ENCODE measurements at places on chromosomes 1 and 21. TPM values are rescaled to one million over a fixed set of nuclear protein-coding genes. Genes with fewer than 3 reads are reported as not detected.
A peak's percentile ranks its signal among the peaks of the same experiment; 100 is the strongest.

GRCh38 chr1:47724432-47724999, 272.7 kb downstream of the TRABD2B start:
- DNase-seq = no peak

DNA sequence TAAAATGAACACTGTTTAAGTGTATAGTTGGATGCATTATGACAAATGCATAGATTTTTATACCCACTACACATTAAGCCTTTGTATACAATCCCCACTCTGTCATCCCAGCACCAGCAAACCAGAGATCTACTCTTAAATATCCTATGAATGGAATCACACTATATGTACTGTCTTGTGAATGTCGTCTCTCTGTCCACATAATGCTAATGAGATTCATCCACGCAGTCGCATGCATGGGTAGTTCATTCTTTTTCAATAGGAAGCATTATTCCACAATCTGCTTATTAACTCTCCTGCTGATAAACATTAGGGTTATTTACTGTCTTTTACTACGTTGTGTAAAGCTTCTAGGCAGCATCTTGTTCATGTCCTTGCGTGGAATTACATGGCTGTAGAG, 892.3 kb downstream of the LTN1 start:
- DNase-seq = no peak

GRCh38 chr1:114219172-114219868, 65.7 kb upstream of the SYT6 start:
- no peak for DNase-seq

DNA sequence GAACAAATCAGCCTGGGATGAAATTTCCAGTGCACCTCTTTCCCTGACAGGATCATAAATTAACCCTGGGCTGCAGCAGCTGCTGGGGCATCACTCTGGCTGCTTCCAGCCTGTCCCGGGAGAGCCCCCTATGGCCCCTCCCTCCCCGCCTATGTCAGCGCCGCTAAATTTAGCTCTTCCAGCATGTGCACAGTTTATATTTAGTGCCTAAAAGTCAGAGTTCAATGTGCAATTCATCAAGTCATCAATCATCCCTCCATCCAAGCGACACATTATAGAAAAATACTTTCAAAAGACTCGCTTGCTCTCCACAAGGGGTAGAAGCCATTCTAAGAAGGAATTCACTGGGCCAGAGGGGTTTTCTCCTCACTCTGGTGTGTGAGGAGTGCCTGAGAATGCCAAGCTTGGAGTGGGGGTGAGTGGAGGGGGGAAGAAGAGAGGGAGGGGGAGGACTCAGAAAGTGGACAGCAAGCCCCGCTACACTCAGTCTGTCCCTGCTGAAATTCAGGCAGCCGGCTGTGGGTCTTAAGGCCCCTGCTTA, 37.4 kb downstream of the XCL1 start:
- DNase-seq = peak; percentile 43

- no peak for DNase-seq
Observed at GRCh38 chr1:43322506-43322905, 15.1 kb upstream of the MPL start.

- DNase-seq = no peak
Observed at GRCh38 chr1:23927097-23927496, 13.9 kb upstream of the CNR2 start.

DNA sequence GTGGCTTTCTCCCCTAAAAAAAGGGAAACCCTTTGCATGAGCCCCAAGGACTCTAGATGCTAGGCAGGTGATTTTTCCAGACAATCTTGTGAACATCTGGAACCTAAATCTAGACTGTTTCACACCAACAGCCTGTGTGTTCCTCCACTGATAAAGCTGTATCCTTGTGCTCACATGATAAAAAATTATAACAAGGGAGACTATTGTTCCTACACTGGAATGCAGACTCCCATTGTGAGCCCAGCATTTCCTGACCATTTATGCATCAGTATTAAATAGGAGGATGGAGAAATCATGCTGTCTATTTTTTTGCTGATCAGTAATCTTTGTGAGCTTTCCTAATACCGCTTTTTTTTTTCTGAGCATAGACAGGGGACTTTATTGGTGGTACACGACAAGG, 52.5 kb downstream of the ZNF697 start:
- no peak for DNase-seq

DNA sequence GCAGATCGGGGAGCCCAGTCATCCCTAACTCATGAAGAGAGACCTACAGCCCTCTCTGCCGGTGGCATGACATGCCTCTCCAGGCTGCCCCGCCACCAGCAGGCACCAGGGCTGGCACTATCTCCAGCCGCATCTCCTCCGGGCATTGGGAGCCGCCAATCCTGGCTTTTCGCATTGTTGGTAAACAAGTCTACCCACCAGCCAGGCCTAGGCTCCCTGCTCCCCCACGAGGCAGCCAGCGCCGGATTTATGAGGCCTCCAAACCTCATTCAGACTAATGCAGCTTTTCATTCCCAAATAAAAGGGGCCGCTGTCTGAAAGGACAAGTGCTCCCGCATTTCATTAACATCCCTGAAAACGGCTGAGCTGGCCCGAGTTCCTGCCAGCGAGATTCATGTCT, 3.4 kb upstream of the GRIK3 start:
- DNase-seq = no peak

GRCh38 chr1:64495878-64496277, 25.9 kb downstream of the CACHD1 start:
- DNase-seq = no peak

DNA sequence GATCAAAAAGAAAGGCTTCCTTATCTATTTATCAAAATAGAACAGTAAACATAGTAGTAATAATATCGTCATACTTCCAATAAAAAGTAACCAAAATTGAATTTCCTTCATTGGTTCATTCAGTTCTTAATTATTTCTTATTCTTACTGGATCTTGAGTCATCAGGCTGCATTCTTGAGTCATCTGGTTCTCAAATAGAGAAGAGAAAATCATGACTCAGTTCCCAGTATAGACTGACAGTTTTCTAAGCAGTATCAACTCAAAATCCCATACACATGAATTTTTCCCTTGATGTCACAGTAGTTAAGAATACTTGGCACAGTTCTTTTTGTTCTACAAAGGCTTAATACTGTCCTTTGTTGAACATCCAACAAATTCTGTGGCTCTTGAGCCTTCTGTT, 626.9 kb upstream of the ADGRL4 start:
- no peak for DNase-seq

- no peak for DNase-seq
Observed at GRCh38 chr1:210214573-210215409, 17.8 kb upstream of the SERTAD4 start.

GRCh38 chr1:51661081-51661518, 44.2 kb downstream of the OSBPL9 start:
- no peak for DNase-seq

GRCh38 chr1:183516725-183517124, 44.4 kb downstream of the SMG7 start:
- DNase-seq = no peak

GRCh38 chr1:21579791-21580190, 70.6 kb downstream of the ALPL start:
- no peak for DNase-seq

DNA sequence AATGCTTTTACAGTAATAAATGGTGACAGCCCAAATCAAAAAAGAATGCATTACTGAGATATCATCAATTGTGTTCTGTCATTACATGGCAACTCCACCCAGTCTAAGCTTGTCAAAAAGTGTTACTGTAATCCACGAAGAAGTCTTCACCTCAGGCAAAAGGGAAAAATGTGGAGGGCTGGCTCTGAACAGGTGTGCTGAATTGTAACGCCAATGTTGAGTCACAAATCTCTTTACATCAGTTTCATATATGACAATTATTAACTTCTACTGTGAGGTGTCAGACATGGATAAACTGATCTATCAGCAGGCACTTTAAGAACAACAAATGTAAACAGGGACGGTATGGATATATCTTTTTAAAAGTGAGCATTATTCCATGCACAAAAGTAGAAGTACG, 98.5 kb upstream of the DMRTA2 start:
- no peak for DNase-seq

DNA sequence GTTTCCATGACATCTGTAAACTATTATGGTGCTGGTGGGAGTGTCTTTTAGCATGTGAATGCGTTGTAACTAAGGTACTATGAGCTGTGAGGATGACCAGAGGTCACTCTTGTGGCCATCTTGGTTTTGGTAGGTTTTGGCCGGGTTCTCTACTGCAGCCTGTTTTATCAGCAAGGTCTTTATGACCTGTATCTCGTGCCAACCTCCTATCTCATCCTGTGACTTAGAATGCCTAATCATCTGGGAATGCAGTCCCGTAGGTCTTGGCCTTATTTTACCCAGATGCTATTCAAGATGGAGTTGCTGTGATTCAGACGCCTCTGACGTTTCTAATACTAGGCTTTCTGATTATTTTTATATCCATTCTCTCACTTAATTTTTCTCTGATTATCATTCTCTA, 9.4 kb downstream of the NCAM2 start:
- DNase-seq = no peak

GRCh38 chr1:10594595-10595223, 120.0 kb downstream of the PEX14 start:
- DNase-seq = no peak

GRCh38 chr1:17856496-17857108, 101.5 kb downstream of the ACTL8 start:
- DNase-seq = no peak

- no peak for DNase-seq
Observed at GRCh38 chr1:117623698-117624097, 17.9 kb downstream of the TENT5C start.

GRCh38 chr21:39669485-39669884, 56.7 kb downstream of the B3GALT5 start:
- DNase-seq = no peak

DNA sequence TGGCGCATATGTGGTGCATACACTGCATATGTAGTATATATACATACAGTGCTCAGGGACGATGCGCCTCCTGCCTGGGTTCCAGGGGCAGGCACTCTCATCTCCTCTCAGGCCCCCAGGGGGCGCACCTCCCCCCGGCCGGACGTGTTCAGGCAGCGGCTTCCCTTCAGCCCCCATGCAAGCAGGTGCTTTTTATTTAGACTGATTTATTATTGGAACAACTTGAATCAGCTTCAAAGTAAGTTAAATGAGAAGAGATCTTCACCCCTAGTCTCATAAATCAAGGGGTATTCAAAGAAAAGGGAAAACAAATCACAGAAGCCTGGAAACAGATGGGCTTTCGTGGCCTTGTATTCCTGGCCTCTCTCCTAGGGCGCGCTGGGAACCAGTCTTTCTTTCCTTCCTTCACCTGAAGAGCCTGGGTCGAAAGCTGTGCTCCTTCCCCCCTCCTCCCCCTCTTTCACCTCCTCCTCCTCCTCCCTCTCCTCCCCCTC, 64.6 kb downstream of the UBIAD1 start:
- no peak for DNase-seq

- DNase-seq = no peak
Observed at GRCh38 chr21:46226920-46227599, 1.5 kb downstream of the LSS start.

GRCh38 chr1:207316141-207316540, 5.3 kb upstream of the CD55 start:
- no peak for DNase-seq

DNA sequence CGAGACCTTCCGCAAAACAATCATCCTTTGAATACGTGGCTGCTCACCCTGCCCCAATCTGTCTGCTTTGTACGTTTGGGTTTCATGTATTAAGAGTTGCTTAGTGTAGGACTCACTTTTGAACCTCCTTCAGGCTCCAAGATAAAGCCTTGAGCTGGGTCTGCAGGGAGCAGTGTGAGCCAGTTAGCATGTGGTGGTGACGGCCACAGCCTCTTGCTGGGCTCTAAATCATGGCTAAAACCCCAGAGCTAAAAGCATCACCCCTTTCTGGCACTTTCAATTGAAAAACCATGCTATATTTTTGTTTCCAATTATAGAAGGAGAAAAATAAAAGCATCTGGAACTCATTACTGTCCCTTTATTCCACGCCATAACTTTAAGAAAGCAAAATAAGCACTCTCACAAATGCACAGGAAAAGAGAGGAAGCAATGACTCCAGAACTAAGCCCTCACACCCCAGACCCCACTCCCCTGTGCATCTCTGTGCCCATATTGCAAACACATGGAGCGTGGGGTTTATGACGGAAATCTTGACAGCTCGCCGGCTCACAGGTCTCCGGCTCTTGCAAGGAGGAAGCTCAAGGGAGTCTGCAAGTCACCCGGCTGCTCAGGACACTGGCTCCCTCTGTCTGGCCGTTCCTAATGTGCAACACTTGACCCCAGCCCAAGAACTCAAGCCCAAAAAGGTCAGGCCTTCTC, 135.5 kb downstream of the MIS18A start:
- DNase-seq = no peak

DNA sequence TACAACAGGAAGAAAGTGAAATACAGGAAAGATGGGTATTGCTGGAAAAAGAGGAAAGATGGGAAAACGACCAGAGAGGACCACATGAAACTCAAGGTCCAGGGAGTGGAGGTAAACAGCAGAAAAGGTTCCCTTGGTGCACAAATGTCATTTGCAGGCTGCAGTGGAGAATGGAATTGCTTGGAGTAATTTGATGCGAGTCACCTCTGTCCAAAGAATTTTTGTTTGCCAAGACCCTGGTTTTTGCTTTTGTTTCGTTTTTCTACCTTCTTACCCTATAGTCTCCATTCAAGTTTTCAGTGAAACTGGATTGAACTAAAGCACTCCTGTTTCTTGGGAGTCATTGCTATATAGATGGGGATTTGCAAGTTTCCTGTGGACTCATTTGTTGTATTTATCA, 464.3 kb downstream of the CAMTA1 start:
- no peak for DNase-seq

- DNase-seq = peak; percentile 49
Observed at GRCh38 chr1:22263359-22263758, 120.5 kb upstream of the WNT4 start.

- DNase-seq = no peak
Observed at GRCh38 chr21:35716876-35717565, 343.3 kb downstream of the SETD4 start.

DNA sequence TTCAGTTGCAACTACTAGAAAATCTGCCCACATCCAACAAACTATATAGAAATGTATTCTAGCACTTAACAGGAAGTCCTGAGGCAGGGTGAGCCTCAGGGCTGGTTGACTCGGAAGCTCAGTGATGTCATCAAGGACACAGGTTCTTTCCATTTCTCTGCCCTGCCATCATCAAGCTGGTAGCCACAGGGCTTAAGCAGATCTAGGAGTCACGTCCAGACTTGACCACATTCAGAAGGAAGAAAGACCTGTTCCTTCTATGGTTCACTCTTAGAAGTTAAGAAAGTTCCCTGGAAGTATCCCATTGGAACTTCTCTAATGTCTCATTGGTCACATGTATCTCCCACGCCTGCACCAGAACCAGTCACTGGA, 438.1 kb downstream of the PRDM2 start:
- DNase-seq = no peak

GRCh38 chr1:190957565-190957964, 479.9 kb upstream of the BRINP3 start:
- no peak for DNase-seq

GRCh38 chr1:226425431-226426031, 17.6 kb upstream of the PARP1 start:
- no peak for DNase-seq

- DNase-seq = no peak
Observed at GRCh38 chr1:56034847-56035481, 544.4 kb downstream of the PLPP3 start.

VAV3 gene
- 7.3 TPM for total RNA-seq

SLC16A4 gene
- 12.0 TPM for total RNA-seq

RABIF gene
- total RNA-seq = 15.5 TPM

RHD gene
- 0.10 TPM for total RNA-seq

MTX1 gene
- total RNA-seq = 45.5 TPM

AMY2A gene
- not detected for total RNA-seq

GPR37L1 gene
- total RNA-seq = 0.05 TPM

MANEAL gene
- 11.2 TPM for total RNA-seq

PDPN gene
- total RNA-seq = 23.6 TPM

POU3F1 gene
- not detected for total RNA-seq

Data from left lung (tissue), 14 donors.